Lower lobe of right lung (tissue), 2 donors: ENCODE measurements at places on chromosomes 1 and 21. TPM values are rescaled to one million over a fixed set of nuclear protein-coding genes. Genes with fewer than 3 reads are reported as not detected.

Gene LRRC53
- total RNA-seq: not detected

Gene FCRL1
- total RNA-seq: 4.2 TPM

Gene LRRC39
- total RNA-seq: 0.71 TPM

Gene A3GALT2
- total RNA-seq: not detected

Gene OR2L5
- not detected for total RNA-seq

Gene UTS2
- total RNA-seq: not detected

Gene FHAD1
- total RNA-seq: 14.3 TPM

Gene RGS13
- 5.0 TPM for total RNA-seq

Gene DAB1
- total RNA-seq: 1.9 TPM

Gene CTBS
- 27.4 TPM for total RNA-seq

Gene FAAH
- total RNA-seq: 32.4 TPM

Gene ERG
- total RNA-seq: 38.0 TPM

Gene LRRIQ3
- 0.65 TPM for total RNA-seq

Gene GADD45A
- total RNA-seq: 13.6 TPM

Gene ANKRD35
- 1.5 TPM for total RNA-seq

Gene SPTA1
- 0.50 TPM for total RNA-seq

Gene TIAM1
- 45.5 TPM for total RNA-seq

Gene ARHGEF10L
- 57.9 TPM for total RNA-seq

Gene CBR1
- 72.9 TPM for total RNA-seq

Gene KCNE2
- not detected for total RNA-seq

Gene TADA1
- 9.6 TPM for total RNA-seq

Gene SMIM1
- total RNA-seq: 8.5 TPM

Gene CFAP74
- 6.6 TPM for total RNA-seq

Gene RCSD1
- 20.7 TPM for total RNA-seq

Gene UMODL1
- total RNA-seq: 0.50 TPM

Gene PEF1
- 61.6 TPM for total RNA-seq

Gene ZNF648
- total RNA-seq: not detected

Gene DMRTA2
- not detected for total RNA-seq
